Pancreas (tissue), 10 donors: ENCODE measurements at places on chromosomes 4 and X.
A peak's percentile ranks its signal among the peaks of the same experiment; 100 is the strongest.

- no peak for DNase-seq
Observed at GRCh38 chrX:53729751-53730150, 43.2 kb upstream of the HUWE1 start.

- DNase-seq = no peak
Observed at GRCh38 chr4:79620617-79621016, 212.6 kb upstream of the GK2 start.

- no peak for DNase-seq
Observed at GRCh38 chr4:1784395-1784788, 8.7 kb upstream of the FGFR3 start.

DNA sequence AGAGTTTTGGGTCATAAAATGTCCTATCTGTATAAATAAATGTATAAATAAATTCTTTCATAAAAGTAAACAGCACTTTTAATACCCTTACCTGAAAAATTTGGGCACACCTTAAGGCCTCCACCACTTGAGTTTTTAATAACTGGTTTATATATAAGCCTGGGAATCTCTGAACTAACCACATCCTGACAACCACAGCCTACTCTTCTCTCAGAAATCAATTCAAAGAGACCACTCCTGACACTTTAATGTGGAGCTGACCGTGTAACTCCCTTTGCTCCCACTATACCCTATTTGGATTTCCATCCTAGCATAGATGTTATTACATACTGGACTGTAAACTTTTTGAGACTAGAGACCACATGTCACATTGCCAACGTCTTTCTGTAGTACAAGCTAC is 3.5 kb downstream of the FBXL5 start:
- no peak for DNase-seq

DNA sequence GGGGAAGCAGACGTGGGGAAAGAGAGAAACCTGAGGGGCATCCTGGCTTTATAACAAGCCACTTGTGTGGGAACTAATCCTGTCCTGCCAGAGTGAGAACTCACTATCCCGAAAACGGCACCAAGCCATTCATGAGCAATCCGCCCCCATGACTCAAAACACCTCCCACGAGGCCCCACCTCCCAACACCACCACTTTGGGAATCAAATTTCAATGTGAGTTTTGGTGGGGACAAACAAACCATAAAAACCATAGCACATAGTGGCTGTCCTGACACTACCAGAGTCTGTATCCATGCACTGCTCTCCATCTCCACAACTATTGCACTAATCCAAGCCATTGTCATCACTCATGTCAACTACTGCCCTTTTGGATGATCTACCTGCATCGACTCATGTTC is 28.5 kb upstream of the SEPTIN6 start:
- no peak for DNase-seq

- peak; percentile 70 for DNase-seq
Observed at GRCh38 chr4:155759372-155760252, 791 bp downstream of the GUCY1B1 start.

DNA sequence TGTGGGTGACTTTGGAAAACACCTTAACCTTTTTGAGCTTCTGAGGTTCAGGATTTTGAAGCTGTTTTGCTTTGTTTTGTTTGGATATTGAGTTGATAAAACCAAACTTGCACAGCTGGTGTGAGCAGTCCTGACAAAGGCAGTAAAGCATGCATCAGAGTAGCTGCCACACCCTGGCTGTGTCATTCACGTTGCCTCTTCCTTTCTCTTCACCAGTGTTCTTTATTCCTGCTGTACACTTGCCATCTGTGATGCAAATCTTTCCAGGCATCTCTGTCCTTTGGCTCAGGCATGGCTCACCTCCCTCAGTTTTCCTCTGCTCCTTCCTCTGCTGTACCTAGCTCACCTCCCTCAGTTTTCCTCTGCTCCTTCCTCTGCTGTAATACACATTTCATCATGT is 1850.2 kb upstream of the AGA start:
- DNase-seq = no peak

- no peak for DNase-seq
Observed at GRCh38 chrX:123924186-123924585, 37.3 kb upstream of the STAG2 start.

GRCh38 chrX:109600237-109600651 is 24.7 kb downstream of the KCNE5 start:
- DNase-seq = no peak

DNA sequence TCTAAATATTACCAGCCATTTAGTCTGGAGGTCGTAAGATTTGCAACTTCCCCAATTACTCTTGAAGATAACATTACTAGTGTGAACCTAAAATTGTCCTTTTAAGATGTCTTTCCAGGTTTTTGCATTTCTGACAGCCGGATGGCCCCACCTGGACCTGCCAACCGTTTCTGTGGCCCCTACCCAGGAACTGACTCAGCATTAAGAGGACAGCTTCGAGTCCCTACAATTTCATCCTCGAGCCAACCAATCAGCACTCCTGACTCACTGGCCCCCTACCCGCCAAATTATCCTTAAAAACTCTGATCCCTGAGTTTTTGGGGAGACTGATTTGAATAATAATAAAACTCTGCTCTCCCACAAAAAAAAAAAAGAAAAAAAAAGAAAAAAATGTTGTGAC is 112.0 kb downstream of the SCLT1 start:
- no peak for DNase-seq

DNA sequence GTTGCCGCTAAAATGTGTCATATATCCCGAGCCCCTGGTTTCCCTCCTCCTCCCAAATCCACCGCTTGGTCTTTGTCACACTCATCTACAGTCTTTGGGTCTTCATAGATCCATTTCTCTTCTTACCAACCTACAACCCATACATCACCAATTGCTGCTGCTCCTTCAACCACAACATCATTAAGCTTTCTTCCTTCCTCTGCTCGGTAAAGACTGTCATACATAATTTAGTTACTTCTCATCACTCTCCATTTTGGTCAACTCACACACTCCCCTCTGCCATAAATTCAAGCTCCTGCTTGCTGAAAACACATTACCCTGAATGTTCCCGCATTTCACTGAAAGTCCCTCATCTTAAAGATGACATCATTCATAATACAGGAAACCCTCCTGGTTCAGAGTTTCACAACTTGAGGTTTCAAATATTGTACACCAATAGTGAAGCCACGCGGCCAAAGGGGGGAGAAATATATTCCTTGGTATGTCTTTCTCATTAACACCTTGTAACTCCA is 1.7 kb upstream of the DCTD start:
- no peak for DNase-seq

GRCh38 chr4:69617083-69617694 is 22.3 kb downstream of the UGT2A2 start:
- DNase-seq = no peak

DNA sequence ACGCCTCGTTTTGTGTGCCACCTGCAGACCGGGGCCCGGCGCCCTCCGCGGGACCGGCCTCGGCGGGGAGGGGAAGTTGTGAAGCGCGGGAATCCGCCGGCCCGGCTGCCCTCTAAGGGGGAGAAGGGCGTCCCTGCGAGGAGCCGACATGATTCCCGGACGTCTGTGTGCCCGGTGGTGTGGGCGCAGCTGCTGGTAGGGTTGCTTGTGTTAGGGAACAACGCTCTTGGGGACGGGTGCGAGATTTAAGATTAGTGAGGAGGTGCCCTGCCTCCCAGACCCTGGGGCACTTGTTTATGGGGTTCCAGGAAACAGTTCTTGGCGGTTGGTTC is 627 bp downstream of the CDKN2AIP start:
- DNase-seq = peak; percentile 86

GRCh38 chrX:41043674-41044345 is 41.4 kb upstream of the USP9X start:
- no peak for DNase-seq

DNA sequence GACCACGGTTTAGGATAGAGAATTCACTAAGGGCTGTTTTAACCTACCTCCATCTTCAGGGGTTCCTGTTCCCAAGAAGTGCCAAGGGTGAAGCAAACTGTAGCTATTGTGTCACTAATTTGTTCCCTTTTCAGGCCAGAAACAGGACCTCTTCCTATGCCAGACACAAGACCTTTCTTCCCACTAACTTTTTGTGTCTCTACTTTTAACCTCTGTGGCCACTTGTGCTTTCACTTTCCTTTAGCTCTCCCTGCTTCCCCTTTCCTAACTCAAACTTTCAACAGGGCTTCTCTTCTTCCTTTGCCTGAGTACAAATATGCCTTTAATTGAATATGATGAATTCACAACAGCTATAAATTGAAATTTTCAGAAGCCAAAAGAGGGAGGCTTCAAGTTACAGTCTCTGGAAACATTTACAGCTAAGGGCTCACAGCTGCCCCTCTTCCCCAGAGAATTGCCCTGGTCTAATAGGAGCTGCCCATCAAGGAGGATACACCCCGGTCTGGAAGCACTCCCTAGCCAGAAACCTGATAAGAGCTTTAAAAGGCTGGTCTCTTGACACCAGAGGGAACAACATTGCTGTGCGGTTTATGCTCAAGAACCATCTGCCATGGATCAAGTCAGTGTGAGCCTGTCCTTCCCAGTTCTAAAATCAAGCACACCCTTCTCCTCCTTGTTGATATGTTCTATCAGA is 61.7 kb upstream of the PLS3 start:
- no peak for DNase-seq
